Stimulated activated CD8-positive, alpha-beta memory T cell treated with anti-CD3 and anti-CD28 coated beads, Interleukin-2, amount 100 ng/mL, for 1 hour (primary cell): ENCODE measurements at places on chromosomes 2 and 18.

DNA sequence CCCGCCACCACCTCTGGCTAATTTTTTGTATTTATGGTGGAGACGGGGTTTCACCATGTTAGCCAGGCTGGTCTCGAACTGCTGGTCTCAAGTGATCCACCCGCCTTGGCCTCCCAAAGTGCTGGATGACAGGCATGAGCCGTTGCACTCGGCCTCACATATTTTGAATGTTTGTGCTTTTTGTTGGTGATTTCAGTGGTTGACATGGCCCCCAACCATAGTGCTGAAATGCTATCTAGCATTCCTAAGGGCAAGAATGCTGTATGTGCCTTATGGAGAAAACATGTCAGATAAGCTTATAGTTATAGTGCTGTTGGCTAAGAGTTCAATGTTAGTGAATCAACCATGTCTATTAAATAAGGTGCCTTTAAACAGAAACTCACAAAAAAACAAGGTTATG is 8.9 kb downstream of the ZAP70 start:
- DNase-seq = no peak

DNA sequence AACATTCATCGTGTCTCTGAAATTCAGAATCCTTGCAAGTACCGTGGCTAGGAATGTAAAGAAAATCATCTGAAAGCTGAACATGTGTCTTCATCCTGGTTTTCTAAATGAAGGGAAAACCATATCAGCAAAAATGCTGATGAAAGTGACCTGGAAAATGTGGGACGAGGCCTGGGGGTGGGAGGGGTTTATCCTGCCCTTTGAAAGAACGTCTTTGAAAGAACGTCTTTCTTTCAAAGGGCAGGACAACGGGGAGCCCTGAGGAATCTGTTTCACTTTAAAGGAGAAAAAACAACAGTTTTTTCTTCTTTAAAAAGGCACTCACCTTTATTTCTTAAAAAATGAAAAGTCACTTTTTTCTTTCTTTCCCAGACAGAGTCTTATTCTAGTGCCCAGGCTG is 185.2 kb downstream of the ALPK2 start:
- DNase-seq = no peak

DNA sequence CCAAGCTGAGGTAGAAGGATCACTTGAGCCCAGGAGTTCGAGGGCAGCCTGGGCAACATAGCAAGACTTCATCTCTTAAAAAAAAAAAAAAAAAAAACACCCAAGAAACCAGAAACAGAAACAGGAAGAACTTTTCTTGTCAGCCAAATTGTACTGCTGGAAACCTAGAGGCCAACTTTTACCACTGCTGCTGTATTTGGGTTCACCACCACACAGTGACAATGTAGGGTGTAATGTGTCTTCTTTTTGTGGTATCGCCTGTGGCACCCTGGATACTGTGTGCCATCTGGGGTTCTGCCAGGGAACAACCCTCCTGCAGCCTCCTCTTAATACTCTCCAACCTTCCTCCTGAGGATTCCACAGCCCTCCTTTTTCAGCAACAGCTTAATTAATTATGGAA is 72.6 kb downstream of the STK39 start:
- DNase-seq = no peak

GRCh38 chr18:5574843-5575242 is 31.0 kb upstream of the EPB41L3 start:
- DNase-seq = no peak

- no peak for DNase-seq
Observed at GRCh38 chr2:65985986-65986385, 448.9 kb upstream of the MEIS1 start.

- no peak for DNase-seq
Observed at GRCh38 chr18:69659142-69659651, 258.5 kb downstream of the DOK6 start.

DNA sequence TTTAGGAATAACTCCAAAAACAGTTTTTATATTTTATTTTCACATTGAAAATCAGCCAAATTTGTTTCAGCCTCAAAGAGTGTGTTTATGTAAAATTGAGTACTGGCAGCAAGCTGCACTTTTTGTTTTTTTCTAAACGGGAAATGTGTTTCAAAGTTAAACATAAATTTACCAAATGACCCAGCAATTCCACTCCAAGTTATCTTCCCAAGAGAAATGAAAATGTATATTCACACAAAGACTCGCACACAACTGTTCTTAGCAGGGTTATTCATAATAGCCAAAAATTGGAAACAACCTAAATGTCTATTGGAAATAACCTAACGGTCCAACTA is 9.3 kb downstream of the ALPK2 start:
- DNase-seq = no peak

DNA sequence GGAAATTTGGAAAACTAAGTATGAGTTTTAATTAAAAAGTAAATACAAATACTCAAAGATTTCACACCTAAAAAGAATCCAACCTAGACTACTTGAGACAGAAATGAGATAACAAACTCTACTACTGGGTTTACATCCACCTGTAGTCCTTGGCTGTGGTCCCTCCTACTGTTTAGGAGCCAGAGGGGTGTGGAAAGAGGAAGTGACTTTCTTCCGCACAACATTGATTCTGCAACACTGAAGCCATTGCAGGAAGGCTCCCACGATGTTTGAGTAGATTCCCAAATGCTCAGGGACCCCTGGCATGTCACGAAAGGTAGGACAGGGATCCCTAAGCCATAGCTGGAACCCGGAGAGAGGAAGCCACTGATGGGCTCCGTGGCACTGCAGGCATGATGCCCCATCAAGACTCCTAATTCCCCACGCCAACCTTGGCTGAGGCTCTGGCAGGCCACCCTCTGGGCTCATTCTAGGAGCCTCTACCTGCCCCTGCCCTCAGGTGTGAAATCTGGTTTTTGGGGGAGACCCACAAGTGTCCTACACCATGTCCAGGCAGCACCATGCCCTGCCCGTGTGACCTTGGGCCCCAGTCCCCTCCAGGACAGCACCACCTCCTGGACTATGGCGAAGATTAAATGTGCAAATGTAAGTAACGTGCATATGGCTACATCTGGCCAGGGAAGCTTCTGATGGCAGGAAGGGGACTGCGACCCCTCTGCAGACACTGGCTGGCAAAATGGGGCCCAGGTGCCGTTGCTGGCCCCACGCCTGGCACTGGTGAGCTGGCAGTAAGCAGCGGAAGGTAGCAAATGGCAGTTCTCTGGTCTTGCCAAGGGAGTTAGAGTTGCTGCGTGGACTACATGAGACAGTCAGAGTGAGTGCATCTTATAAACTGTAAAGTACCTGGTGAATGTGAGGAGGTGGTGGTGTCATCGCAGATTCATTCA is 38.2 kb upstream of the MAL start:
- DNase-seq = no peak

GRCh38 chr2:134368009-134368817 is 114.3 kb downstream of the MGAT5 start:
- DNase-seq = no peak

- DNase-seq = no peak
Observed at GRCh38 chr18:59927246-59927825, 27.5 kb downstream of the PMAIP1 start.

DNA sequence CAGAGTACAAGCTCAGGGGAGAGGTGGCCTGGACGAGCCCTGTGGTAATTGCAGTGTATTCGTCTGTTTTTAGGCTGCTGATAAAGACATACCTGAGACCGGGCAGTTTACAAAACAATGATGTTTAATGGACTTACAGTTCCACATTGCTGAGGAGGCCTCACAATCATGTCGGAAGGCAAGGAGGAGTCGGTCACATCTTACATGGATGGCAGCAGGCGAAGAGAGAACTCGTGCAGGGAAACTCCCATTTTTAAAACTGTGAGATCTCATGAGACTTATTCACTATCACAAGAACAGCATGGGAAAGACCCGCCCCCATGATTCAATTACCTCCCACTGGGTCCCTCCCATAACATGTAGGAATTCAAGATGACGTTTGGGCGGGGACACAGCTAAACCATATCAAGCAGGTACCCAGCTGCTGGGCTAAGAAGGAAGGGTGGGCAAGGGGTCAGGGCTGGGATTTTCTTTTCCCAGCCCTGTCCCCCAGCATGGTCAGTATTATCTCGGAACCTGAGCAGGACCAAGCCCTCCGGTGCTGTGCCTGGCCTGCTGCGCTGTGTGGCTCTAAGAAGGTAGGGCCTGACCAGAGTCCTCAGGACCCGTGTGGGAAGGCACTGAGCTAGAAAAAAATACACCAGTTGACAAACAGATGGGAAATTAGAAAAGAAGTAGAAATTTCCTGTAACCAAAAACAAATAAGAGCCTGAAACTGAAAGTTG is 78.6 kb upstream of the SH3BP4 start:
- no peak for DNase-seq

DNA sequence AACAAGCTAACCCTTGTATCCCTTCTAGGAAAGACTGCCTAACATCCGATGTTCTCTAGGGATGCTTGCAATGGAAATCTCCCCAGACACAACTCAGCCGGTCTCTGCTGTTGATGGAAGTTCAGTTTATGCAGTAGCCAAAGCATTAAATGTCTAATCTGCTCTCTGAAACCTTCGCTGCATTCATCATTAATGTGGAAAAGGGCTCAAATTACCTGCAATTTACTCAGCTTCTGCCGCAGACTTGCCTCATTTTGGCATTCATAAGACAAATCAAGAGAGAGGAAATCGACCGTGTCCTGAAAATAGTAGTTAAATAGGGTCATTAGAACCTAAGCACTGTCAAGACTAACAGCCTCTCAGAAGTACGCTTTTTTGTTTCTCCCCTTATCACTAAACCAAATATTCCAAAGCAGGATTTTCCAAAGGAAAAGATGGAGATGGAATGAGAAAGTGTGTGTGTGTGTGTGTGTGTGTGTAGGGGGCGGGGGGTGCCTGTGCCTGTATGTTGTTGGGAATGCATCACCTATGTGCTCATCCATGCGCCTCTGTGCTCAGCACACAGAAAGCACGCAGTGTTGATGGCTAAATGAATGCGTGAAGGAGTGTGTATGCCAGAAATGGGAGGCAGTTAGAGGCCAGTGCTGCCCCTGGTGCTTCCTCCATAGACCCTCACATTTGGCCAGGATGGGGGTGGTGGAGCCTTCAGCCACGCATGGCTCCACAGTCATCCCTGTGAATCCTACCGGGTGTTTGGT is 7.4 kb downstream of the LCT start:
- no peak for DNase-seq

DNA sequence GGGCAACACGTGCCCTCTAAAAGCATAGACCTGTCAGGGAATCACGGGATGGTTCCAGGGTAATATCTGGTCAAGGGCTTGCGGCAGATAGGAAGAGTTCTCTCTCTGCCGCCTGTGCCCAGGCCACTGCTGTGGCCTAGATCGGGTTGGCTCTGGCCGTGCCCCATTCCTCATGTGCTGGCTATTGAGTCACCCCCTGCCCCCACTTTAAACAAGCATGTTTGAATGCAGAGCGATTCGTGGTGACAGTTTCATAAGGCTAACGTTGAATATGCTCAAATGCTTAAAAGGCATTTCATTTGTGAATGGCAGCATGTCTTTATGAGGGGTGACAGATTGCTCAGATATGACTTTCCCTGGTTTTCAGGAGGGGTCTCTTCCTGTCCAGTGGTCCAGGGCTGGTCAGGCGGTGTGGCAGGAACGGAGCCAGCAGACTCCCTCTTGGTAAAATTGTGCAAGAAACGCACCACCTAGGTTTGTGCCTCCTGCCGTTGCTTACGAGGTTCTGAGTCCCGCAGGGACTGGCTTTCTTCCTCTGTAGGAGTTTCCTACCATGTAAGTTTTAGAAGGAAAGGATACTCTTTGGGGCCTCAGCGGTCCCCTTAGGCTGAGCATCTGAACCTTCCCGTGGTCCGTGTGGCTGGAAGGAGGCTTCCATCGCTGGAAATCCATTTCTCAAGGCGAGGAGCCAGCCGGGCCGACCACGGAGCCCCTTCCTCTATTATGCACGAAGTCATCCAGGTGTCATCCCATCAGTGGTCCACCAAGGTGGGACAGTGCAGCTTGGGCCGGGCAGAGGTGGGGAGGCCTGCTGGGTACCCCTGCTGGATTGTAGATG is 50.2 kb downstream of the AGAP1 start:
- no peak for DNase-seq

GRCh38 chr2:165815299-165816141 is 21.5 kb upstream of the GALNT3 start:
- DNase-seq = no peak

GRCh38 chr2:168712053-168712452 is 90.4 kb upstream of the NOSTRIN start:
- DNase-seq = no peak

- no peak for DNase-seq
Observed at GRCh38 chr2:25512707-25513106, 160.7 kb downstream of the DTNB start.

DNA sequence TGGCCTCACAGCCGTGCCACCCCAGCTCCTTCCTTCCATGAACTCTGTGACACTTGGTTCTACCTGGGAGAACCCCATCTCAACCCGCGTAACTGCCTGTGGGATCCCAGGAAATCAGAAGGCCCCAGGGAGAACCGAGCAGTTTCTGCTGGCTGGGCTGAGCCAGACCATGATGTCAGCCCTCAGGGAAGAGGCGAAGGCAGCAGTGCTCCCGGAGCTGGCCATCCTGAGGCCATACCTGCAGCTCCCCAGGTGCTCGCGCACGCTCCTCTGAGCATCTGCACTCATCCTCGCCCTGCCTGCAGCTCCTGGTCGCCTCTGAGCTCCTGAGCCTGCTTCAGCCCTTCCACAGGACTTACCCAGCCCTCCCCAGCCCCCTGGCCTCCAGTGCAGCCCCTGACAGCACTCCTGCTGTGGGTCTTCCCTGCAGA is 186.1 kb downstream of the SEPTIN10 start:
- no peak for DNase-seq

- DNase-seq = no peak
Observed at GRCh38 chr2:232999354-232999753, 13.7 kb downstream of the NGEF start.

DNA sequence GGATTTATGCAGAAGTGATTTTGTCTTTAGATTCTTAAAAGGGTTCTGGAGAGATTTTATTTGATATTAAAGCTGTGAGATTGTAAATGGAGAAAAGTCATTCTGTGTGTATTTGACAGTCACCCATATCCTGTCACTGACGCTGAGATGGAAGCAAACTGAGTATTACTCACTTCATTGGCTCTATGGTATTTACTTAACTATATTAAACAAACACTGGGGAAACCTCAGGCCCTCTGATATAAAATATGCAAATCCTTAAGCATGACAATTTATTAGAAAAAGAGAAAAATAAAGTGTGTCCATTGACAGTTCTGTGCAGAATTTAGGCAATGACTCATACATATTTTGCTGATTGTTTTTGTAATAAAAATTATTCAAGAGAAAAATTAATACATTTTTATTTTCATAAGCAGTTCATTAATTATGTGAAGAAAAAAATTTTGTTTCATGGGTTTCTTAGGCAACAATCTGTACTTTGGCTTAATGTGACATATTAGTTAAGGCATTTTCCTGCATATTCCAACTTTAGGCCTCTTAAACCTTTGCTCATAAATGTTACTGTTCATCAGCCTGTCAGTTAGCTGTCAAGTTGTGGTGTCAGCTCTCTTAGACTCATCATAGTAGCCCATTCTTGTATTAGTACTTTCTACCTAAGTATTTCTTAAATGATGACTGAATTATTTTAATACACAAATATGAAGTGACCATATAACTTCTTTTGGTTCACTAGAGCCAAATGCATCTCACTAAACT is 99.9 kb downstream of the PARD3B start:
- no peak for DNase-seq
